A172 (cell line): ENCODE measurements at places on chromosomes 5 and 9. TPM values are rescaled to one million over a fixed set of nuclear protein-coding genes. Genes with fewer than 3 reads are reported as not detected.

- DNase-seq: no peak
Measured at GRCh38 chr5:96919754-96920197, 16.1 kb upstream of the LNPEP start.

DNA sequence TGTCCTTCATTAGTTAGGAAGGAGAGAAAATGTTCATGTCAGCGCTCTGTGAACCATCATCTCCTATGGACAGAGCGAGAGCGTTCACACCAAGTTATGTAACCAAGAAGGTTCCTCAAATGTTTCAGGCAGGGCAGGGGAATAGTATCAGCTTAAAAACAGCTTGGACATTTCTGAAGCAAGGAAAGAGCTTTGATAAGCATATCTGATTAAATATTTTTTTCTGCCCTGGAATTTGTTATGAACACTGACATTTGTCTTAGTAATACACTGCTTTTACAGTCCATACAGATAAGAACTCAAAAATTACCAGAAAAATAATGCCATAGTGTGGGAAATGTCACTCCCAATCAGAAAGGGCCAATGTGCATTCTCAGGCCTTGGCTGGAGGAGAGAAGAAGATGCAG is 66.3 kb upstream of the LIFR start:
- no peak for DNase-seq

DNA sequence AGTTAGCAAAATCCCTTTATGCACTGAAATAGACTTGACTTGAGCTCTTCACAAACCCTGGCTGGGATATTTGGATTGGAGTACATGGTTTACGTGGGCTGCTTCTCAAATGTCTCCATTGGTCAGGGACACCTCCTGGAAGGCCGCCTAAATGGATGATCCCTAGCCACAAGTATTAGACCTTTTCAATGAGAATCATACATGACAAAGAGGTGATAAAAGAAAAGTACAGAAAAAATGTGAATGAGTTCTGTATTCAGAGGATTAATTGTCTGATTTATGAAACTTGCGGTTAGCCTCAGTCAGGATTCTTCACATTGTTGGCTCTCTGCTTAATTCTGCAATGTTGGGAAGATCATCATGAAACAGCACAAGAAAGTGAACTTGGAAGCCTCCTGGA is 752.8 kb upstream of the ADAMTS16 start:
- no peak for DNase-seq

- no peak for DNase-seq
Measured at GRCh38 chr9:70933321-70933720, 188.1 kb downstream of the TRPM3 start.

DNA sequence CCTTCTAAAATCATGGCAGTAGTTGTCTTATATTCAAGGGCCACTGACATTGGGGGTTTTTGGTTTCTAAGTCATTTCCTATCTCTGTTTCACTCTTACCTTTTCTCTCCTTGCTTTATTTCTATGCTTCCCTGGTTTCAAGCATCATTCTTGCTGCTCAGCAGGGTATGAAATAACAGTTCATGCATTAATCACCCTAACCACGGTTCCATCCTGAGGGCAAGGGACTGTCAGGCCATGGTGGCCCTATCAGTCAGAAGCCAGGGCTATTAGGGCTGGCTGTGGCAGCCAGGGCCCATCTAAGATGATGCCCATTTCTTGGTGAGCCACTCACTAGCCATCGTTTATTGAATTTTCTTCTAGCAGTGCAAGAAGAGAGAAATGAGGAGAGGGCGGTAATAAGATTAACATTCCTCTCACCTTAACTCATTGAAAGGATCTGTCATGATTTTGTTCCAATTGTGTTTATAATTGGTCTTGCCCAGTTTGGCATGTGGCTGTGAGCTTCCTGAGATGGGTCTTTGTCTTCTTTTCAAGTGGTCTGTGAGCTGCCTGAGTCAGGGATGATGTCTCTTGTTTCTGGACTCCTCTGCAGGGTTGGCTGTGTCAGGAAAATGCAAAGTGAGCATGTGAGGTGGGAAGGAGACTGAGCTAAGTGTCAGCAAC is 45.2 kb downstream of the CYSTM1 start:
- DNase-seq: peak; percentile 60

DNA sequence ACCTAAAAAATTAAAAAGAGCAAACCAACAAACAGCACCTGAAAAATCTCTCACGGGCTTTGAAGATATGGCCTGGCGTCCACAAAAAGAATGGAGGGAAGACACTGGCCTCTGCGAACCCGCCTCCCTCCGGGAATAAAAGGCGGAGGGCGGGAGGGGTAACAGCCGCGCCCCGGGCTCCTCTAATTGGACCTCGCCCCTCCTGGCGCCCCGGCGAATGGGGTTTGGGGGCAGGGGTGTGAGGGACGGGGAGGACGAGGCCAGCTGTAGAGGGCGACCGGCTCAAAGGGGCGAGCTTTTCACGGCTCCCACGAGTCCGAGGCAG is 753 bp downstream of the FANCC start:
- DNase-seq: peak; percentile 77

- peak; percentile 92 for DNase-seq
Measured at GRCh38 chr9:83299571-83299970, 236.6 kb upstream of the RASEF start.

GRCh38 chr5:178204182-178204934 is at the start of gene HNRNPAB:
Gene HNRNPAB, plus strand, starts transcription at chr5:178204533. Its CDS starts 305 bp downstream, at chr5:178204838.
- peak; percentile 93 for DNase-seq

- no peak for DNase-seq
Measured at GRCh38 chr5:175829813-175830585, 41.4 kb upstream of the CPLX2 start.

DNA sequence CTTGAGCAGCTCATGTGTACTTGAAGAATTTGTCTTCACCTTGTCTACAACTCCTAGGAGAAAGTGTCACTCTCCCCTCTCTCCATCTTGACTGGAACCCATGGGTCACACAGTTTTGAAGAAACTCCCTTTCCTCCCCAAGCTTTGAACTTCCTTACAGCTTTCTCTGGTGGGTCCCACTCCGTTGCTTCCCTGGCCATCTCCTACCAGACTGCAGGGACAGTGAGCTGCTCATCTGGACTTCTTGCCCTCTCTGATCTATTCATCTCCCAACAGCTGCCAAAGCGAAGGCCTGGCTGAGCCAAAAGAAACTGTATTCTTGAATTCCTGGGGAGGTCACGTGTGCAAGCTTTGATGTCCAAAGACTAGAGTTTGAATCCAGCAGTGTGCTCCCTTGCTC is 22.7 kb upstream of the CXCL14 start:
- DNase-seq: no peak

GRCh38 chr5:170232786-170233185 is at the start of gene C5orf58:
Gene C5orf58, plus strand, starts transcription at chr5:170232985. Its CDS starts 1,992 bp downstream, at chr5:170234977.
- no peak for DNase-seq

DNA sequence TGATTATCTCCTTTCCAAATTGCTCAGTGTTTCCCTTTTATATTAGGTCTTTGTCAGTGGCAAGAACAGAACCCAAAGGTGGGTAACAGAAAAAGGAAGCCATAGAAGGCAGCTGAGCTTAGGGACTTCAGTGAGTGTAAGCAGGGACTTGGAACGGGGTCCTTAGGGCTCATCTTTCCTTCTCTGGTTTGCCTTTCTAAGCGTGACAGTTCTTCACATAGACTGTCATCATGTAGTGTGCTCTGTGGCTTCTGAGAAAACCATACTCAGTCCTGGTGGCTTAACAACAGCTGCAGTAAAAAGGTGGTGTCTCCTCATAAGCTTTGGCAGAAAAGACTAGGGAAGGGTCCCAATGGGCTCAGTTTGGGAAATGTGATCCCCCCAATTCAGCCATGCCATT is 108.8 kb downstream of the SLC12A2 start:
- DNase-seq: no peak

GRCh38 chr5:61416420-61416819 is 84.4 kb downstream of the ZSWIM6 start:
- peak; percentile 13 for DNase-seq

DNA sequence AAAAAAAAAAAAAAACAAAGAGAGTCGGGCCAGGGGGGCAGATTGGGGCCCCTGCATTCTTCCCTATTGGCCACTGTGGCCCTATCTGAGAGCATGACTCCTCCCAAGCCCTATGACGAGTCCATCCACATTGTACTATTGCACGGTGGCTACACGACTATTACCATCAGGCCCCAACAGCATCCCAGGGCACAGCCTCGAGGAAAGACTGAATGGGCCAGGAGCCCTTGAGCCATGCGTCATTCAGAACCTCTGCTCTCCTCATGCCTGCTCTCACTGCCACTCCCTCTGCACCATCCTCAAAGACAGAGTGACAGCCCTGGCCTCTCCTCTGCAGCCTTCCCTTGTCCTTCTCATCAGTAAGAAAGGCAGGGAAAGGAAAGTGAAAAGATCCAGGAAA is 20.2 kb upstream of the ORM1 start:
- no peak for DNase-seq

- no peak for DNase-seq
Measured at GRCh38 chr5:148452499-148453193, 68.9 kb downstream of the FBXO38 start.

Gene PTPRD
- 0.71 and 1.0 TPM in 2 replicates for total RNA-seq

Gene IFNA2
- not detected in 2 replicates for total RNA-seq

Gene C9orf153
- not detected in 2 replicates for total RNA-seq

Gene FOXD4L4
- total RNA-seq: not detected in 2 replicates

Gene OBP2B
- not detected in 2 replicates for total RNA-seq

Gene ASB6
- 13.9 and 14.4 TPM in 2 replicates for total RNA-seq

Gene SLC1A1
- 1.7 TPM in 2 replicates for total RNA-seq
